ENCODE measurements at places on chromosomes 13 and 19.

GRCh38 chr13:102328909-102329308 lies 72.9 kb downstream of the FGF14 start:
- no peak for DNase-seq

- peak; percentile 35 for DNase-seq
Measured at GRCh38 chr19:49767381-49767780, 580 bp downstream of the AP2A1 start.

GRCh38 chr19:1699386-1699785 lies 47.0 kb upstream of the TCF3 start:
- no peak for DNase-seq

GRCh38 chr19:19262190-19263057 lies 10.7 kb downstream of the TM6SF2 start:
- DNase-seq = no peak

DNA sequence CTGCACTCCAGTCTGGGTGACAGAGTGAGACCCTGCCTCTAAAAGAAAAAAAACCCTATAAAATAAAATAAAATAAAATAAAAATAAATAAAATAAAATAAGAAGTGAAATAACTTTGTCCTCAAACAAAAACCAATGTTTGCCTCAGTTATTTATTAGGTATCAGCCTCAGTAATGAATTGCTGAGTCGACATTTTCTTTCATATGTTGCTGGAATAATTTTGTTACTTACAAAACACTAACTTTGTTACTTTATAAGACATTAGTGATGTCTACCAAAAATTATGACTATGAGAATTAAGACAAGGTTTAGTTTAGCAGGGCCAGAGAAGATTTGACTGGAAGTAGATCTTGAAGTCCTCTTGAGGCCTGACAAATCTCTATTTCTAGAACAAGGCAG lies 2074.5 kb upstream of the PCDH20 start:
- DNase-seq = no peak

- no peak for DNase-seq
Measured at GRCh38 chr19:23385404-23385803, 9.9 kb downstream of the ZNF91 start.

GRCh38 chr19:4304538-4305256 lies at the start of gene FSD1:
FSD1 (plus strand) TSS chr19:4304598; CDS start chr19:4304747, 149 bp downstream.
- DNase-seq = peak; percentile 98

DNA sequence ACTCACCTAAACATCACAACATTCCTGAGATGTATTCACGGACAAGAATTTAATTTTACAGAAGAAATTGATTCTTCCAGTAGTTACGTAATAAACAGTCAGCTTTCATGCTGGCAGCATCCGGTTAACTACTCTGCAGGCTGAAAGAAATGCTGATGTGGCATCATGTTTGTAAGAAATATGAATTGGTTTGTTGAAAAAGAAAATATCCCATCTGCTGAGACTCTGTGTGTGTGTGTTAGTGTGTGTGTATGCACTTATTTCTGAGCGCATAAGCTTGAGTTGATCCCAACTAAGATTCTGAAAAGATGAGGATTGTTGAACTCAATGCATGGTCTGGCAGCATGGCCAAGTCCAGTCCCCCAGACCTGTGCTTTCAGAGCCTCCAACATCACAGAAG lies 74.3 kb upstream of the FAM216B start:
- no peak for DNase-seq

DNA sequence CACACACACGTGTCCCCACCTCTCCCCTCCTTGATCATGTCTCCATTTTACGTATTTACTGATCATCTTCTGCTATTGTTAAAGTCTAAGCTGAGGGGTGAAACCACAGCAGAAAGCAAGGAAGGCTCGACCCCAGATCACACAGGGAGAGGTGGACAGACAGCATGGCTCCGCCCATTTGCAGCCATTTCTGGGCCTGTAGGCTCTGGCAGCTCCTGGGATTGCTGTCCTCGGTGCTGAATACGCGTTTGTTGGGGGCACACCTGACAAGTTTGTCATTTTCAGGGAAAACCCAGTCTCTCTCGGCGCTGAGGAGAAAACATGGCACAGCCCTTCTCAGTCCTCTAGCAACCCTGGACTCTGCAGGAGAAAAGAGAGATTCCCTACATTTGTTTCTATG lies 8.0 kb downstream of the TMEM86B start:
- no peak for DNase-seq

DNA sequence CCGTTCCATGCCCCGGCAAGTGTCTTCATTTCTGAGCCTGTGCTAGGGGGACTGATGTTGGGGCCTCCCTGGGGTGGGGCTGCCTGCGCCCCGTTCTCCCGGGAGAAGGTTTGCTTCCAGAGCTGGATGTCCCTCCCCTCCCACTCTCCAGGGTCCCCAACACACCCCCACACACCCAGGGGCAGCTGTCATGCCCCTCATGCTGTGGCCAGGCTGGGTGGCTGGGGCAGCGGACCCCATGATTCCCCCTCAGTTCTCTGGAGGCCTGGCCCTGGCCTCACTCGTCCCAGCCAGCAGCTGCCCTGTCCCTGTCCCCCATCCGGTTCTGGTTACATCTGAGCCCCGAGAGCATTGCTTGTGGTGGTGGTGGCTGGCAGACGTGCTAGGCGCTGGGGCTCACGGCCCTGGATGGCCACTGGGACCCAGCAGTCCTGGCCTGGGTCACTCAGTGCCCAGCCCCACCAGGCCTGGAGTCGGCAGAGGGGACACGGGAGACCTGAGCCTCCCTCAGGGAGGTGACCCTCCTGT lies 184.8 kb downstream of the KDM4B start:
- DNase-seq = no peak

- no peak for DNase-seq
Measured at GRCh38 chr19:18501351-18501750, 20.5 kb downstream of the ELL start.

- no peak for DNase-seq
Measured at GRCh38 chr13:79398915-79399314, 7.1 kb downstream of the RBM26 start.

DNA sequence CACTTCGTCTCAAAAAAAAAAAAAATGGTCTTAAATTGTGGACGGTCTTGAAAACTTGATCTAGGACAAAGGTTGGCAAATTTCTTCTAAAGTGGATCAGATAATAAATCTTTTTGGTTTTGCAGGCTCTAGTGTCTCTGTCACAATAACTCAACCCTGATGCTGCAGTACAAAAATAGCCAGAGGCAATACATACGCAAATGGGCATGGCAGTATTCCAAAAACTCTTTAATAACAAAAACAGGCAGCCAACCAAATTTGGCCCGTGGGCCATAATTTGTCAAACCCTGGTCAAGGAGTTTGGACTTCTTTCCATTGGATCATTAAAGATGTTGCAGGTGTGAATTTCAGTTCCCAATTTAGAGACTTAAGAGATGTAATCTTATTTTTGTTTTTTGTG lies 93.5 kb upstream of the MRI1 start:
- no peak for DNase-seq

DNA sequence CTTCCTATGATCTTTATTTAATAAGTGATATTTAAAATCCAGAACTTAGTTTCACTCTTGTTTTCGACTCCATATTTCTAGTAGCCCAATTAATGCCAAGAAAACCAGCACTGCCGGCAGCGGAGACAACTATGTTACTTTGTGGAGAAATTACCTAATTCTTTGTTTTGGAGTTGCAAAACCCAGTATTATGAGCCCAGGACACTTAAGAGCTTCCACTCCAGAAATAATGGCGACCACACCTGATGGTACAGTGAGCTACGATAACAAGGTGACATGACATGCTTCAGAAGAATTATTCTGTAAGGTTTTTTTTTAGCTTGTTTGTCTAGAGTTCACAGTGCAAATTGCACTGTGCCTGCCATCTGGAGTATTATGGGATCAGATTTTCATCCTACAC lies 136.4 kb downstream of the ZAR1L start:
- DNase-seq = no peak

GRCh38 chr13:44759384-44760360 lies 183.5 kb upstream of the TSC22D1 start:
- DNase-seq = no peak

DNA sequence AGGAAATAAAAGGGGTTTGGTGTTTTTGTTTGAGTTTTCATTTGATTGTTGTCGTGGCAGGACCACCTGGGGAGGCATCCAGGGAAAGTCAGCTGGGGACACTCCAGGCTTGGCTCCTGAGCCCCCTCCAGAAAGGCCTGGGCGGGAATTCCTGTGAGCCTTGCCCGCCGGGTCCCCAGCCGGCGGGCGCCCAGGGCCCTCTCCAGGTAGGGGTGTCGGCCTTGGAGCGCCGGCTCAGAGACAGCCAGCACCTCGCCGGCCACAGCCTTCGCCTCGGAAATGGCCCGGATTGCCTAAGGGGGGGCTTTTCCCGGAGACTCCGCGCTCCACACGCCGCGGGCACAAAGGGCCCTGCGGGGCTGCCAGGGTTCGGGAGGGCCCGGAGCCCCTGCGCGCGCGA lies 125.0 kb downstream of the TNFRSF19 start:
- no peak for DNase-seq

DNA sequence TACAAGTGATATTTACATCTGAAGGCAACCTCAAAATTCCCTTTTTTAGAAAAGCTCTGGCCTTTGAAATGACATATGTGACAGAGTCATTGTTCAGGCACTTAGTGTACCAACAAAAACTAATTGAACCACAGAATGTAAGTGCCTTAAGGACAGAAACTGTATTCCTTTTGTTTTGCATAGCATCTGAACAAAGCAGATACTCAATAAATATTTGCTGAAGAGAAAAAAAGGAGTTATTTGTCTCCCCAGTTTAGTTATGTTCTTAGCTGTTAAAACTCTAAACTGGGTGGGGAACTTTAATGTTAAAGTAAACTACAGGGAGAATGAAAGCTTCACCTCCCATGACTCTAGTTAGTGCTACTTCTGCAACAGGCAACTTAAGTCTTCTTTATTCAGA lies 56.8 kb upstream of the KLF5 start:
- no peak for DNase-seq

GRCh38 chr19:5466072-5466471 lies 10.9 kb downstream of the ZNRF4 start:
- DNase-seq = no peak

GRCh38 chr19:32165141-32165540 lies 180.3 kb upstream of the ZNF507 start:
- DNase-seq = no peak

GRCh38 chr19:18194181-18194530 lies 1.1 kb downstream of the MPV17L2 start:
- no peak for DNase-seq

- no peak for DNase-seq
Measured at GRCh38 chr19:58009301-58009665, 6.7 kb upstream of the ZNF606 start.

DNA sequence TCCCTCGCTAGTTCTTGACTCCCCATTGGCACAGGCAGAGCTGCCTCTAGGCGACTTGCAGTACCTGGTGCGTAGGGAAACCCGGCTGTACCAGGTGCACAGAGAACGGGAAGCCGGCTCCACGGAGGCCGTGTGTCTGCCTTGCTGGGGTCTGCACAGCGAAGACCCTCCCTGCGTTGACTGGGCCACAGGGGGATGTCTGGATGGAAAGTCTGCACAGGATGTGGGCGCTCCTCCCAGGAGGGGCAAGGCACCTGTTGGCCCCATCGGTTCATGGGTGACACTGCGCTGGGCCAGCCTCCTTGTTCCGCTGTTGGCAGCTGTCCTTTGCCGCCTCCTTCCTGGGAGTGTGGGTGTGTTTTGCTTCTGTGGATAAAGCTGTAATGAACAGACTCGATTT lies 138.3 kb downstream of the TEX29 start:
- no peak for DNase-seq

DNA sequence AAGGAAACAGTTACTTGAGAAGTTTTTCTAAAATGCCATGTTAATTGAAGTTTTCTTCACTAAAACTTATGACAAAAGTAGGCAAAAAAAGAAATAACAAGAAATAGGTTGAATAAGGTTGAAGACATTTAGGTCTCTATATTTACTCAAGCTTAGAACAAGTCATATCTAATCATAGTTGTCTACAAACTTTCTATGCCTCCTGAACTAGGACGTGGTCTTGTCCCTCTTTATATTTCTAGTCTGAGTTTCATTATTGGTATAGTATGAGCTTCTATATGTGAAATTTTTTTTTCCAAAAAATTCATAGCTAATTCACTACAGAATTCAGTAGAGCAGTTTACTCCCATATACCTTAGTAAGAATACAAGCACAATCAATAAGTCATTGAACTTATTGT lies 836.4 kb downstream of the SLITRK6 start:
- DNase-seq = no peak

DNA sequence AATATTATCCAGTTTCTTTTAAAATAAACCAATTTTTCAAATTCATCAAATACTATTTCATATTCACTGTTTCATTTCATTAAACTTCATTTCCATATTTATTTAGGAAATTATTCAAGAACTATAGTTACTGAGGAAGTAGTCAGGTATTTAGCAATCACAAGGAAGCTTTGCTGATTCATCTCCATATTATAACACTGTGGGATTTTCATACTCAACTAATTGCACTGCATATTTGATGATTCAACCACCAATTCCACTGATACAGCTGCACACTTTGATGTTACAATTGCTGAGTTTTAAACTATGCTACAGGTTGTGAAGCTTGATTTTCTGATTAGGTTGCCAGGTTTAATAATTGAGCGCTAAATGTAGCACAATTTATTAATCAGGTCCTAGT lies 556.8 kb upstream of the SLITRK1 start:
- no peak for DNase-seq

GRCh38 chr13:103287659-103288058 lies 221.4 kb upstream of the SLC10A2 start:
- DNase-seq = no peak

GRCh38 chr19:47176627-47177090 lies 46.0 kb downstream of the SAE1 start:
- peak; percentile 53 for DNase-seq

GRCh38 chr19:10919352-10920287 lies 8.8 kb downstream of the YIPF2 start:
- DNase-seq = no peak

- no peak for DNase-seq
Measured at GRCh38 chr13:89053418-89053817, 1382.2 kb downstream of the SLITRK5 start.

GRCh38 chr19:13920940-13921747 lies 15.1 kb downstream of the CC2D1A start:
- DNase-seq = peak; percentile 58

DNA sequence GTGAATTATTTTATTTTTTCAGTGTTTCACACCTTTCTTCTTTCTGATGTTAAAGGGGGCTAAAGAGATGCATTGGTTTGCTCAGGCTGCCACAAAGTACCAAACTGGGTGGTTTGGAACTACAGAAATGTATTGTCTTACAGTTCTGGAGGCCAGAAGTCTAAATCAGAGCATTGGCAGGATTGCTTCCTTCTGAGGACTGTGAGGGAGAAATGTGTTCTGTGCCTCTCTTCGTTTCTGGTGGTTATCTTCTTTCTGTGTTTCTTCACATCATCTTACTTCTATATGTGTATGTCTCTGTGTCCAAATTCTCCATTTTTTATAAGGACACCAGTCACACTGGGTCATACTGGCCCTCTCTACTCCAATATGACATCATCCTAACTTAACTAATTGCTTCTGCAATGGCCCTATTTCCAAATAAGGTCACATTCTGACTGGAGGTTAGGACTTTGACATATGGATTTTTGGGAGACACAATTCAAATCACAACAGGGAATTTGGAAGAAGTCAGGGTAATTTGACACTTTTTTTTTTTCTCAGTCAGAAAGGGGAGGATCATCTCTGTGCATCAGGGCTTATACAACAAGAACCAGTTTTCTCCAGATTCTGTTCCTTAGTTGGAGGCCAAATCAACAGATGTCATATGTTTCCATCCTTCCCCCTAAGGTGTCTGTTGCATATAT lies 188.2 kb downstream of the KCNRG start:
- DNase-seq = no peak

GRCh38 chr19:45972947-45973540 lies 621 bp downstream of the NOVA2 start:
- no peak for DNase-seq

- DNase-seq = peak; percentile 50
Measured at GRCh38 chr13:23570099-23570920, at the start of gene TNFRSF19. TNFRSF19 (plus strand) TSS chr13:23570412; CDS start chr13:23590184, 19,772 bp downstream.
